ENCODE measurements at places on chromosomes 6 and 20. TPM values are rescaled to one million over a fixed set of nuclear protein-coding genes. Genes with fewer than 3 reads are reported as not detected.

Gene TCF15
- 3.0 TPM for total RNA-seq

Gene NNAT
- 24.4 TPM for total RNA-seq

Gene FGD2
- 102 TPM for total RNA-seq

Gene SERPINB1
- 48.9 TPM for total RNA-seq

Gene CRNKL1
- total RNA-seq: 20.2 TPM

Gene CDKAL1
- total RNA-seq: 17.9 TPM

Gene TMEM200A
- total RNA-seq: 4.8 TPM

Gene OR2H2
- not detected for total RNA-seq

Gene TNF
- total RNA-seq: 0.22 TPM

Gene PNLDC1
- 0.34 TPM for total RNA-seq

Gene ANKRD66
- total RNA-seq: not detected

Gene TPMT
- total RNA-seq: 6.4 TPM

Gene CDH26
- 1.7 TPM for total RNA-seq

Gene IGF2R
- 119 TPM for total RNA-seq

Gene LINC00237
- total RNA-seq: not detected

Gene RBM24
- 0.65 TPM for total RNA-seq

Gene SRSF12
- total RNA-seq: not detected

Gene PRDM1
- total RNA-seq: 5.3 TPM

Gene HMGCLL1
- total RNA-seq: 2.8 TPM

Gene CDSN
- not detected for total RNA-seq

Gene RIPOR2
- total RNA-seq: 10.1 TPM

Gene SLPI
- 7.0 TPM for total RNA-seq

Gene LTA
- total RNA-seq: not detected

Gene OVOL2
- total RNA-seq: not detected
